Cardiac muscle cell (in vitro differentiated cells and primary cell): ENCODE measurements at places on chromosomes 6 and 20. TPM values are rescaled to one million over a fixed set of nuclear protein-coding genes. Genes with fewer than 3 reads are reported as not detected.

The OGFR gene
- total RNA-seq, result 64.4 and 83.1 TPM in 2 replicates

The DLK2 gene
- 4.4 and 5.2 TPM in 2 replicates for total RNA-seq

The OOEP gene
- total RNA-seq, result not detected in 2 replicates

The GLP1R gene
- total RNA-seq, result 0.11 and 0.12 TPM in 2 replicates

The ATP6V1G2 gene
- total RNA-seq, result 21.2 and 28.8 TPM in 2 replicates

The CDH4 gene
- total RNA-seq, result 0.42 and 0.80 TPM in 2 replicates
